ENCODE measurements at places on chromosomes 6 and 20.
A peak's percentile ranks its signal among the peaks of the same experiment; 100 is the strongest.

GRCh38 chr6:69155467-69155866, 520.4 kb downstream of the ADGRB3 start:
- no peak for DNase-seq

- peak; percentile 22 for DNase-seq
These were observed 179.4 kb upstream of the AFDN start for GRCh38 chr6:167647306-167647705.

GRCh38 chr6:107185391-107185970, 70.2 kb upstream of the BEND3 start:
- no peak for DNase-seq

GRCh38 chr20:4375881-4376280, 345.8 kb upstream of the PRND start:
- no peak for DNase-seq

- no peak for DNase-seq
These were observed 11.7 kb downstream of the TFEB start for GRCh38 chr6:41723530-41724227.

GRCh38 chr6:43766964-43767461, 3.0 kb upstream of the VEGFA start:
- DNase-seq: no peak

DNA sequence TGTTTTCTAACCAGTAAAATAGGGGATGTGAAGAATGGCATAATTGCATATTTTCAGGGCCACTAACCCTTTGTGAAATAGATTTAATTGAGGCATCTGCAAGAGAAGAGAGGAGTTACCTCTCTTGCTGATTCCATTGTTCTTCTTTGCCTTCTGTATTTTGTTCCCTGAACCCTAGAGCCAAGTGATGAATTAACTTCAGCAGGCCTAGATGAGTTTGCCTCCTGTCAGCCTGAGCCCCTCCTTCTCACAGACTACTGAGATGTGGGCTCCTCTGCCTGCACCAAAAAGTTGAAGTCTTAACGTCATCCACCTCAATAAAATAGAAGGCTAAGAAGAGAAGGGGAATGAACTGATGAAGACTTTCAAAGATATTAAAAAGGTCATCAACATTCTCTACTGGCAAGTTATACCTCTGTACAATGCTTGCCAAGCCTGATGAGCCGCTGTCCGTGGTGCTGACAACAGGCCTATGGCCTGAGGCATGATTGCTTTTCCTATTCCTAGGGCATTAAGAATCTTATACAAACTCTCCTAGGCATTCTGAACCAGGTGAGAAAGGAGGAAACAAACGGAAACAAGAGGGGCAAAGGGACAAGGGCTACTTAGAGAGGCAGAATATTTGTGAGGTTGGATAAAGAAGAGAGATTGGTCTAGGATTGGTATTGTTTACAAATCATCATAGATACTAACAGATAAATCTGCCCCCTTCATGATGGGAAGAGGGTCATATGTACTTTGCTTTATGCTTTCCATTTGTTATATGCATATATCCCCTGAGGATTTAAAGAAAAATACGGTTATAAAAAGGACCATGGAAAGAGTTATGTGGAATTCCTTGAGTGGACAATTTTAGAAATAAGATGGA, 46.8 kb downstream of the CD24 start:
- peak; percentile 58 for DNase-seq

DNA sequence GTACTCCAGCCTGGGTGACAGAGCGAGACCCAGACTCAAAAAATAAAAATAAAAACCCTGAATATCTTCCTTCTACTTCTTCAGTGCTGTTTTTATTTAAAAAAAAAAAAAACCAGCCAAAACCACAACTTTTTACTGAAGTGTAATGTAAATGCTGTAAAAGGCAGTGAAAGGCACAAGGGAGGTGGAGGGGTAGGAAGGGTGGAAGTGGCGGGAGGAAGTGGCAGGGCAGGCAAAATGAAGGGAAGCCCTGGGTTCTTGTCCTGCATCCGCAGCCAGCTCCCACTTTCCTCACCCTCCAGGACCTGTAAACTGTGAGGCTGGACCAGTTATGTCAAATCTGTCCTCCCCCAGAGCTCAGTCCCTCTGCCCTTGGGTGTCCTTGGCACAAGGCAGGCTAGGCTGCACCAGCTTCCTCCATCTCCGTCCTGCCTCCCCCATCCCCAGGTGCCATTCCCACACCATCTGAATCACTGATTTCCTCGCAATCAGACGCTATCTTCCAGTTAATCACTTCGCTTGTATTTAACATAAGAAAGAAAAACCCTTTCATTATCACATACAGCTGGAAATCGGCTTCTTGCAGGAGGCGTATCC, 13.7 kb upstream of the PANK2 start:
- DNase-seq: no peak

GRCh38 chr20:40966103-40966502, 62.5 kb upstream of the TOP1 start:
- no peak for DNase-seq

DNA sequence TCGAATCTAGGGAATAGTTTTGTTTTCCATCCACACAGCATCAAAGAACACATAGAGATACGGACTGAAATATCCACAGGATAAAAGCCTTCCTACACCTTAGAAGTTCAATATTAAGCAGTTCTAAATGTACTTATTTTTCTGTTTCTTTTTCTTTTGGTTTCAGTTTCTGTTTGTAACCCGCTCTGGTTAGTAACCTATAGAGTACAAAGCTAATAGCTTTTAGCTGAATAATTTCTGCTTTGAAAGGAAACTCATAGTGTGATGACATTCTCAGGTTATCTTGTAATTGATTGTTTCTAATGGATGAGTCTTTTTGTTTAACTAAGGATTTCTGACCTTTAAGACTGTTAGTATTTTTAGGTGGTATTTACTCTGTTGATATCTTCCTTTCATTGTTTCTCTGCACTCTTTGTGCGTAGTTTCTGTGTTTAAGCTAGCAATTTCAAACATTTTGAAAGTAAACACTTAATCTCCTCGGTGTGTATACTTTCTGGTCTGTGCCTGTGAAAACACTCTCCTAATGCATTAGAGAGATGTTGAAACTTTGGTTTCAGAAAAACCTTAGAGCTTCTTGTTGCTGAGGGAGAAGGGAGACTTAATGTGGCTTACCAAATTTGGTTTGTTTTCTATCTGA, 385.5 kb downstream of the HDGFL1 start:
- DNase-seq: no peak

DNA sequence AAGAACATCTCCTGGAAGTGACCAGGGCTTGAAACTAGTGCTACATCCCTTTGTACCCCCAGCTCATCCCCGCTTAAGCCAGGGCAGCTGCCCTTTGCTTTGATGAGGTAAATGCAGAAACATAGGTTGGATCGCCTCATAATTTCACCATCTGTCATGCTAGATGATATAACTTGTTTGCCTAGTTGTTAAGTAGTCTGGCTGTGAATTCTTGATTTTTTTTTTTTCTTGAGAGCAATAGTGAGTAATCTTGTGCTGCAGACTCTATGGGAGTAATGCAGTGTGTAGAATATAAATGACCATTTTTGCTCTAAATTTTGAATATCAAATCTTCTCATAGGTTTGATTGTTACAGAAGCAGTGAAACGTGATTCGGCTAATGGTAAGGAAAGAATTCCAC, 4.1 kb downstream of the TRDN start:
- DNase-seq: no peak

DNA sequence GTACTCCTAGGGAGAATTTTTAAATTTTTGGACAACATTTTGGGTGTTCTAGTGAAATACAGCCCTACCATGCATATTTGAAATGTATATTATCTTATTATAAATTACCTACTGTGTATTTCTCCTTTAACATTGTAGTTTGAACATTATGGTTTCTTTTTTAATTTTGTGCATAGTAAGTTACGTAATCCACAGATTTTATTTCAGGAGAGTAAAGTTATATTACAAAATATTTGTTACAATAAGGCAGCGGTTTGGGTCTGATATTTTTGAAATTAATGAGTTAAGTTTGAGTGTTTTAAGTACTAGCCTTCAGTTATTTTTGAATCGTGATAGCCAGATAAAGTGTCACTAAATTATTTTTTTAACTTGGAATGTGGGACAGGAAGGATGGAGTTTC, 7.3 kb upstream of the SOX4 start:
- no peak for DNase-seq

- DNase-seq: peak; percentile 83
These were observed 41.3 kb downstream of the PCNA start for GRCh38 chr20:5078399-5078958.

DNA sequence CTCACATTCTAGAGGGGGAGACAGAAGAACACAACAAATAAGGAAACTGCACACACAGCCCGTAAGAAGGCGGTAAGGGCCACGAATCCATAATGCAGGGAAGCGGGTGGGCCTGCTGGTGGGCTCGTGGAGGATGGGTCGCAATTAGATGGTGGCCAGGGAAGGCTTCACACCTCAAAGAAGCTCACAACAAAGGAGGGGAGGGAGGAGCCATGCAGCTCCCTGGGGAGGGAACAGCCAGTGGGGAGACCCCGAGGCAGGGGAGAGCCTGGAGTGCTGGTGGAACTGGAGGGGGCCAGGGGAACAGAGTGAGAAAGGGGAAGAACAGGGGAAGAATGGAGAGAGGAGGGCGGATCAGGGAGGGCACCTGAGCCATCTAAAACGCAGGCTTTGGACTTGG, 13.4 kb downstream of the SRC start:
- DNase-seq: no peak

DNA sequence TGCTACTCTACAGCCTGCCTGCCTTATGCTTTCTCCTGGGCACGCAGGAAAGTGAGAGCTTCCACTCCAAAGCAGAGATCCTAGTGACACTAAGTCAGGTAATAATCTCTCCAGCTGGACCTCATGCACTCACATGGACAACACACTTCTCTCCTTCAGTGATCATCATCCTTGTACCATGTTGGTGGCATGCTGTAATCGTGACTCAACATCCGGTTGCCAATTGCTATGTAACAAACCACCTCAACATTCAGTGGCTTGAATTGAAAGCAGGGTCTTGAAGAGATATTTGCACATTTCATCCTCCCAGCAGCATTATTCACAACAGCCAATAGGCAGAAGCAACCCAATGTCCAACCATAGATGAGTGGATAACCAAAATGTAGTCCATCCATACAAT, 40.3 kb upstream of the PPP1R3G start:
- DNase-seq: peak; percentile 29

GRCh38 chr6:161876231-161876630, 602.4 kb upstream of the AGPAT4 start:
- DNase-seq: no peak

- DNase-seq: peak; percentile 54
These were observed 46.7 kb upstream of the MOCS1 start for GRCh38 chr6:39980839-39981580.

DNA sequence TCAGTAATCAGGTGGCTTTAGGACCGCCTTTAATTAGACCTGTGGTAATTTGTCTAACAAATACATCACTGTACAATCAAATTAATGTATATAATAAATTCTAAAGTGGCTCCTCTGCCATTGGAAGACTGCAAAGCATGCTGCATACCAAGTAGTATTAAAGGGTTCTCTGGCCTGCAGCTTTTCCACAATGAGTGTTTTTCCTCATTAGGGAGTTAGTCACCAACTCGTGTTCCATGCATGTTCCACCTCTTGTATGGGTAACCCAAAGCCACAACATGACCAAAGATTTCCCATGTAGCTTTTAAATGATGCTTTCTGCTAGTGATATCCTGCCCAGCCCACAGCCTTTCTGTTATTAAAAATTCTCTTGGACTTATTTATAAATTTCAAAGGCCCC, 218.7 kb downstream of the FUT9 start:
- no peak for DNase-seq

DNA sequence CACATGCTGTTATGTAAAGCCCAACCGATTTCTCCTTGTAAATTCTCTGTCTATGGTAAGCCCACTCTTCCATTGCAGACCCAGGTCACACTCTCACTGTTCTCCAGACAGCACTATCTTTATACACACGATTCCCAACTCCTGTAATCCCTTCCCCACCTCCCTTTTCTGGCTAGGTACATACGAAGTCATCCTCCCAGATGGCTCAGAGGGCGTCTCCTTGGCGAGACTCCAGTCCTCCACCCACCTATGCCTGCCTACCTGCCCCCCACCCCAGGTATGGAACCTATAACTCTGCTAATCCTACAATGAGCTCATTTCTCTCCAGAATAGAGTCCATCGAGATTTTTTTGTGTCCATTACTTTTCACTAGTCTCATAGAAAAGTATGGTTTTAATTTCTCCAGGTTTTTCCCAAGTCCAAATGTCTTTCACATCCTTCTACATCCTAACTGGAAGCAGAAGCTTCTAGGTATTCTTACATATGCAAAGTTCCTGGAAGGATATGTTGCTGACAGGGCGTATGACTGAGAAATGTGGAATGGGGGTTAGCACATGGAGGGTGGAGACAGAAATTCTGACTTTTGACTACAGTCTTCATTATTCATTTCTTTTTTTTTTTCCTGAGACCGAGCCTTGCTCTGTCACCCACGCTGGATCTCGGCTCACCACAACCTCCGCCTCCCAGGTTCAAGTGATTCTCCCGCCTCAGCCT, 22.8 kb downstream of the SCML4 start:
- no peak for DNase-seq

GRCh38 chr20:58981628-58982364, 740 bp downstream of the NELFCD start:
- DNase-seq: peak; percentile 38

GRCh38 chr6:77030929-77031674, 432.2 kb downstream of the HTR1B start:
- DNase-seq: no peak

DNA sequence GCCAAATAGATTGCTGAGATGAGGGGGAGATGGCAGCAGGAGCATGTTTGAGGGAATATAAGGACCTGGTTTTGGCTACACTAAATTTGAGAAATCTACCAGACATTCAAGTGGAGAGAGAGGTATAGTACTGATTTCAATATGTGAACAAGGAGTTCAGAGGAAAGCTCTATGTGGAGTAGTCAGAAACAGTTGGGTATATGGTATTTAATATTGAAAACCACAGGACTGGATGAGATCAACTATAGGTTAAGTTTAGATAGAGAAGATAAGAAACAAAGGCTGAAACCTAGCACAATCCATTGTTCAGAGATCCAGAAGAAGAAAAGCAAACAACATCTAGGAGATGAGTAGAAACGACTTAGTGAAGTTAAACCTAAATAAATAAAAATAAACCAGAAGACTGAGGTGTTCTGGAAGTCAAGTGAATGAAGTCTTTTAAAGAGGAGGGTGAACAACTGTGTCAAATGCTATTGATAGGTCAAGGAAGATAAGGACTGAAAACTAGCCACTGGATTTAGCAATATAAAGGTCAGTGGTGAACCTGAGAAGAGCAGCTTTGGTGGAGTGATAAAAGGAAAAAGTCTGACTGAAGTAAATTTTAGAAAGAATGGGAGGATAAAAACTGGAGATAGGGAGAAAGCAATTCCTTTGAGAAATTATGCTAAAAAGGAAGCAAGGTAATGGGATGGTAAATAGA, 121.2 kb upstream of the RUNX2 start:
- DNase-seq: no peak

DNA sequence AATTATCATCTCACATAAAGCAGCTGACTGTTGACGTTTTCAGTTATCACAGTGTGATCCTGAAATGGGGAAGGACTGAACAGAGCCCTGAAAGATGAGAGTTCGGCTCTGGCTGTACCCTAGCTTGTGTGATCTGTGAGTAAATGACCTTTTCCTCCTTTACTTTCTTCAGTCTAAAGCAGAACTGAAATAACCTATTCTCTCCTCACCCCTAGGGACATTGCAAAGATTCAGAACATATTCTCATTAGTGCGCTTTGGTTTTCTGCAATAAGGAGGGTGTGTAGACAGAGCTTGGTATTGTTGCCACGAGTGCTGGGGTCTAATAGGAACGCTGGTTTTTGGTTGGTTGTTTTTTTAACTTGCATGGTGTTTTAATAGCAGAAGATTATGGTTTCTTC, 16.7 kb downstream of the FARS2 start:
- no peak for DNase-seq

GRCh38 chr6:143441680-143442545, 8.6 kb downstream of the ADAT2 start:
- DNase-seq: no peak

Data from RKO (cell line).